NCI-H1105 (cell line): ENCODE measurements at places on chromosomes 4 and X.

- no peak for DNase-seq
These were observed 93.2 kb downstream of the IL1RAPL2 start for GRCh38 chrX:104659005-104659744.

DNA sequence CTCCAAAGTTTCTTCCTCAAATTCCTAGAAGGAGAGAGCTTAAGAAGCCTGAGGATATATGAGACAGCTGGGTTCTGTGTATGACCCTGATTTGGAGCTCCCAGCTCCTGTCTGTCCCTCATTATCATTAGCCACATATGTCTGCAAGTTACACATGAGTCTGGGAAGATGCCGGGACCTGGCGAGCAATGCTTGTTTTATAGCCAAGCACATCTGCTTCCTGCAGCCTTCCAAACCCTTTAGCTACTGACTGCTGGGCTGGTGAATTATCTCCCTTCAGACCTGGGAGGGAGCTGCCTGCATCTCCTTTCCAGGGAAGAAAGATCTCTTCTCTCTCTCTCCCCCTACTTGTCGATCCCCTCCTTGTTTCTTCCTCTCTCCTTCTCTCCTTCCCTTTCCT lies 556.7 kb upstream of the BOD1L1 start:
- DNase-seq, result no peak

- DNase-seq, result no peak
These were observed 40.2 kb downstream of the HOPX start for GRCh38 chr4:56640621-56641493.

GRCh38 chrX:42536286-42536685 lies 241.7 kb downstream of the PPP1R2C start:
- no peak for DNase-seq

GRCh38 chr4:185165605-185166063 lies 22.6 kb downstream of the SLC25A4 start:
- DNase-seq, result no peak

GRCh38 chr4:145868637-145869409 lies 69.8 kb downstream of the ZNF827 start:
- no peak for DNase-seq

- DNase-seq, result no peak
These were observed 46.8 kb upstream of the NDST3 start for GRCh38 chr4:117987464-117987863.

- DNase-seq, result no peak
These were observed 241.1 kb downstream of the ANTXR2 start for GRCh38 chr4:79831701-79832514.

- DNase-seq, result no peak
These were observed 32.4 kb upstream of the PDLIM3 start for GRCh38 chr4:185567381-185568376.

DNA sequence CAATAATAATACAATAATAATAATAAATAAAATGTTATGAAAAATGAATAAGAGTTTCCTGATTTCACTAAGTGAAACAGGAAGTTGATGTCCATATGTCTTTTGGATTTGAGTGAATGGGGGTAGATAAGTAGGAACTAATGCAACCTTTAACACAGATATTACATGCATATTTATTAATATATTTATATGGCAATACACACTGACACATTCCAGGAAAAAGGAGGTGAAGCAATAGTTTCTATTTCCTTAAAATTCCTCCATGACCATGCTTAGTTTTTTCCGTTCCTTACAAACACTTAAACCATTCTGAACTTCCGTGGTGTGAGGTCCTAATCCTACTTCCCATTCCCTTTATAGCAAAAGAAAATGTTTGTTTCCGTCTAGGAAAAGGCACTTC lies 48.3 kb downstream of the ATXN3L start:
- DNase-seq, result no peak

DNA sequence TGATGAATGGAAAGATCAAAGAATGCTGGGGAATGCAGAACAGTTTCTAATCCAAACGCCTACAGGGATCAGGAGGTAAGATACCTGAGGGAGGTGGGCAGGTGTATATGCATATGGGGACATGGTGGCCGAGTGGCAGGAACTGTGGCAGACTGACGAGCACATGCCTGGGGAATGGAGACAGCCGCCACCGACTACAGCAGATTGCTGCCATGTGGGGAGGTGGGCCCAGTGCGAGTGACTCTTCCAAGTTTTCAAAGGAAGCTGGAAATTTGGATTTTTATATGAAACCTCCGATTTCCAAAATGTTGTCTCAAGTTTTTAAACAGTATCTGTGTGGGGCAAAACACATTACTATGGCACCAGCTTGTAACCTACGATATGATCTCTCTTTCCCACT lies 9.9 kb downstream of the ZNF827 start:
- DNase-seq, result no peak

- no peak for DNase-seq
These were observed 38.9 kb upstream of the CLCN4 start for GRCh38 chrX:10117864-10118377.

DNA sequence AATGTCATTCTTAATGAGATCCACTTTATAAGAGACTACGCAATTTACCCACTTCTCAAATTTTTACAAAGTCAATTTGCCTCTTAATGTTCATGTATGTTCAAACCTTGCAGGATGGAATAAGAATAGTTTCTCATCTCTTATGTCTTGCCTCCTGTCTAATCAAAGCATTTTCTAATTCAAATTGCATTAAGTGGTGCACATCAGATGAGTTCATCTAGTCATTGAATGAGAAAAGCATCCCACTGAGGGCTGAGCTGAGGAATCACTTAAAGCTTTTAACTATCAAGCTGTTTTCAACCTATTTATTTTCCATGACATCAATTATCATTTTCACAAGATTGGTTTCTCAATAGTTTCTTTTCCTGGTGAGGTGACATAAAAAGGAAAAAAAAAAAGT lies 1964.0 kb downstream of the PCDH7 start:
- no peak for DNase-seq

GRCh38 chr4:90837241-90837640 lies 710.0 kb downstream of the CCSER1 start:
- DNase-seq, result no peak

DNA sequence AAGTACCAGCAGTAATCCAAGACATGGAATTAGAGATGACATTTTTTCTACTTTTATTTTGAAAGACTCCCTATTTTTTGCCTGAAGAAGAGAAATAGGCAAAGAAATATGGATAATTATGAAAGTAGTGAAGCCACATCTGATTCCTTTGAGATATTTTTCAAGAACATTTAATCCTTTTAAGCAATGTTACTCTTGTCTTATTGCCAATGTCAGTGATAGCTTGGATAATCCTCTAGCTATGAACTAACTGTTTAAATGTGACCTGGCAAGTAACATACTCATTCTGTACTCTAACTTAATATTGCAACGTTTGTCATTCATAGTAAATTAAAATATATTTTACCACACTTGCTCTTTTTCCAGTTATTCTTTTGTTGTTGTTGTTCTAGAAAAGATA lies 181.3 kb downstream of the VEGFC start:
- DNase-seq, result no peak

DNA sequence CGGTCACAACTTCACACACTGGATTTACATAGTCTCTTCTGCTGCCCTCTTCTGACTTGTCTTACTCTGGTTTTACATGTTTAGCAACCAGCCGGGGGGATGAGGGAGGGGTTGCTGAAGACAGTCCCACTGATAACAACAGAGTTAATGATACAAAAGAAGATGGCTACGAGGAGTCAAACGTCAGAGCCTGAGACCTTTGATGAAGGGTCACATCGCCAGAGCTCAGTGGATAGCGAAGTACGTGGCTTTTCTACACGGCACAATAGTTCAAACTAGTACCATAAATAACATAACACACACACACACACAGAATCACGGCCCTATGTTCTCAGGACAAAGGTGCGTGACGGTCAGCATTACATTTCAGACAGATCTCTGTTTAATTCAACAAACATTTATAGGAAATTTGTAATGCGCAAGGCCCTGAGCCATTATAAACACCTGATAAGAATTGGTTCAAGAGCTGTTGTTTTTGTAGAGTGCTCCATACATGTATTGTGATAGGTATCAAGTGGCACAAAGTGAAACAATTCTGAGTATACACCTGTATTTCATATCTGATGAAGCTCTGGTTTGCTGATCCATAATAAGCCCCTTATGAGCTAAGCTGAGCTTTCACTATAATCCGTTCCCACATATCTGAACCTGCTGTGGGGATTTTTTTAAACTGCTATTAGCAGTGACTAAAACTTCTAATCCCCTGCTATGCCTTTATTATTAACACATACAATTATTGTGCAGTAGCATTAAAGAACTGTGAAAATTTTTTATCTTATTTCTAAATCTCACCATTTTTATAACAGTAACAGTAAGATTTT lies 100.0 kb downstream of the NR3C2 start:
- no peak for DNase-seq

- DNase-seq, result no peak
These were observed 182.9 kb upstream of the NHS start for GRCh38 chrX:17192106-17192505.

GRCh38 chrX:90026730-90027129 lies 105.0 kb downstream of the TGIF2LX start:
- DNase-seq, result no peak

GRCh38 chrX:137823257-137823656 lies 257.3 kb downstream of the ZIC3 start:
- no peak for DNase-seq

- DNase-seq, result no peak
These were observed 432.3 kb downstream of the GALNTL6 start for GRCh38 chr4:172245516-172245915.

DNA sequence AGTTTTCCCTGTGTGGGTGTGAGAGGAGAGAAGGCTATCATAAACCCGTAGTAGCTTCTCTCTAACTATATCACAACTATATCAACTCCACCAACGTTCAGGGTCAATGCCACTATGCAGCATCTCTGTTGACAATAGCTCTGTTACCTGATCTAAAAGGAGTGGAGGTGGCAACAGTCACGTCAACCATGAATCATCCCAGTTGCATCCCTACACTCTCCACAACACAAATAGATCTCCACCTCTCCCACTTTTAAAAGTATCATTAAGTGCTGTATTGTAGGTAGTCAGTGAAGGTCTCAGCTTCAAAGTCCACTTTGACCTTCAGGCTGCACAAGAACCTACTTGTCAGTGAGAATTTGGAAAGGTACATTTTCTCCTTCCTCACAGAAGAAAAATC lies 600.5 kb upstream of the GRIA3 start:
- DNase-seq, result no peak

DNA sequence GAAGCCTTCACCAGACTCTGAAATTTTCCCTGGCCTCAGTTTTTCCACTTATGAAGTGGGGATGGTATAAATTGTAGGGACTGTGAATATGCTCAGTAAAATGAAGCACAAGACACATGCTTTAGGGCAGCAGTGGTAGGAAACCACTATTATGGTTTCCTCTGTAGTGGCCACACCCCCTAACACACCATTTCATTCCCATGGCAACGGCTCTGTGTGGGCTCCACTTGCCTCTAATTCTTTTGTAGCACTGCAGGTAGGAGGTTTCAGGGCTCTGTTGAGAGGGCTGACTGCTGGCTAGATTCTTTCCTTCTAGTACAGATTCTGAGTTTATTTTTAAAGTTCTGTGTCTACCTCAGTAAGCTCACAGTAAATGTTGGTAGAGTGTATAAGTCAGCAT lies 3.5 kb upstream of the VMA21 start:
- no peak for DNase-seq

GRCh38 chr4:169941141-169941540 lies 85.1 kb downstream of the MFAP3L start:
- no peak for DNase-seq

DNA sequence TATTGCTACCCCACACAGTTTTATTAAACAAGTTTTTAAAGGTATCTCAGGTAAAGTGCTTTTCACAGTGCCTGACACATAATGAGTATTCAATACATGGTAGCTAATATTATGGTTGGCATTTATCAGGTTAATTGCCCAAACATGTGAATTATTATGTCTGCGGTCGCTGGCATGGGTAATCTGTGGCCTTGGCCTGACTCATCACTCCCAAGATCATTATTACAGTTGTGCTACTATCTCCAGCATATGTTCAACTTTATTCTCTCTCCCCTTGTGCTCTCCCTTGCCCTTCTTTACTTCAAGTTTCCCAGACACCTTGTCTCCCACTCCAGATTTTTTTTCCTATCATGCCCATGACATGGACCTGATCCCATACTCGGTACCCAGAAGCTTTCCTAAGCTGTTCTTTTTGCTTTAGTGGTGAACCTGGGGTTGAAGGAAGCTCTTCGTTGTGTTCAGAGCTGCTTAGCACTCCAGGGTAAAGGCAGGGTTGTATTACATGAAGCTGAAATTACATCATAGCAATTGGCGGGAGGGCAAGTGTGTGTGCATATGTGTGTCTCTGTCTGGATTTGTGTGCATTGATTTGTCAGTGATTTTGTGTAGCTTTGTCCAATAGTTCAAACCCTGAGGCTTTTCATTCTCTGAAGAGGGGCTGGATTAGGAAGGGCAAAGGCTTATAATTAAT lies 176.5 kb upstream of the NRK start:
- DNase-seq, result no peak

- DNase-seq, result no peak
These were observed 28.5 kb downstream of the VCX3A start for GRCh38 chrX:6506444-6506843.

DNA sequence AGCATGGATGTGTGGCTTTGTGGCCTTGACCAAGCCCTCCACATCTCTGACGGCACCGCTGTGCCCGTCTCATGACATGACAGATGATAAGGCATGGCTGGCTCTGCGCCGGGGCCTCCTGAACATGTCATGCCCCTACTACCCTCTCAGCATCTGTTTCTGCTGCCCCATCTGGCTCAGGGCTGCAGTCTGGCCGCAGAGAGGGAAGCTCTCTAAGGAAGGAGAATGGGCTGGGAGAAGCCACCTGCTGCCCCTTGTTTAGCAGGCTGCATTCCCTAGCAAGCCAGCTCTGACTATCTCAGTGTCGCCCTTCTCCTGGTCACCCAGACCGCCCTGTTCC lies 7.2 kb downstream of the ZNF185 start:
- no peak for DNase-seq

- no peak for DNase-seq
These were observed at the start of gene TMEM31 for GRCh38 chrX:103710609-103711008. TSS of gene TMEM31 (plus strand) at chrX:103710909. CDS start at chrX:103712259, 1,350 bp downstream.

- no peak for DNase-seq
These were observed 61.3 kb upstream of the UGT8 start for GRCh38 chr4:114537352-114537751.

- DNase-seq, result no peak
These were observed 38.2 kb downstream of the EDNRA start for GRCh38 chr4:147518846-147519767.

- no peak for DNase-seq
These were observed 114.5 kb downstream of the DDX53 start for GRCh38 chrX:23114241-23114640.

- DNase-seq, result no peak
These were observed 51.7 kb upstream of the CHRDL1 start for GRCh38 chrX:110847334-110847733.
